ENCODE measurements at places on chromosomes 6 and 20.

GRCh38 chr6:162074641-162075275 is 652.8 kb downstream of the PRKN start:
- H3K4me1 ChIP-seq: no peaks in the 10 kb centered on the region
- H3K36me3 ChIP-seq: no peaks in the 10 kb centered on the region
- no peak overlapping the region for H3K4me3 ChIP-seq
- no peak overlapping the region for H3K27ac ChIP-seq
- H3K27me3 ChIP-seq: no peaks in the 10 kb centered on the region

DNA sequence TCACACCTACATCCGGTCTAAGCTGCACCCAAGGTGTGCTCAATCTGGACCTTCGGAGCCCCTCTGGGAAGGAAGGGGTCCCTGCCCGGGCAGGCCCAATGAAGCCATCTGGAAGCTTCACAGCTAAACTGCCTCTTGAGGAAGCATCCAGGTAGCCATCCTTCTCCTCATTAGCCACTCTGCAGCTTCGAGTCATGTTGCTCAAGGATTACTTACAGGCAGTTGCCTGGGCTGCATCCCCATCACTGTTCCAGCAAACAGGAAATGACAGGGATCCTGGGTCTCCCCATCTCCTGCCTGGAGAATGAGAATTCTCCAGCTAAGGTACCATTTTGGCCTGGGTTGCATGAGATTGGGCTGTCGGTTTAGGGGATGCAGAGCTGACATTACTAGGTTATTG is 91.7 kb downstream of the ERMARD start:
- H3K4me3 ChIP-seq: no peak overlapping the region
- peaks cover 56% of the 10 kb centered on the region for H3K27me3 ChIP-seq
- H3K4me1 ChIP-seq: no peaks in the 10 kb centered on the region
- peaks cover 2% of the 10 kb centered on the region for H3K36me3 ChIP-seq

DNA sequence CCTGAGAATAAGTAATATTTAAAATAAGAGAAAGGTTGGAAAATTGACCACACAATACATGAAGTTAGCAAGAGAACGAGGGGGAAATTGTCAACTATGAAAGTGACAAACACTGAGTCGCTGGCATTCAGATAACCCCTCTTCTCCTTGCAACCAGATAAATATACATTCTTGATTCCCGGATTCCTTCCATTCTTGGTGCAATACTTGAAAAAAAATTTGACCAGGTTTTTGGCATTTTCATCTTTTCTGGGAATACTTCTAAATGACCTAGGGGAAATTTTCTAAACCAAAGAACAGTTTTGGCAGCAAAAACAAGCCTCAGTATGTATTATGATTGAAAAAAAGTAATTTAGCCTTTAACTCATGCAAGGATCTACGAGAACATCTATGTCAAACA is 164.0 kb downstream of the PDE7B start:
- peaks cover 59% of the 10 kb centered on the region for H3K27me3 ChIP-seq
- no peak for DNase-seq
- no peak overlapping the region for H3K4me3 ChIP-seq
- no peak overlapping the region for H3K27ac ChIP-seq
- H3K36me3 ChIP-seq: no peaks in the 10 kb centered on the region
- no peaks in the 10 kb centered on the region for H3K4me1 ChIP-seq

- H3K27me3 ChIP-seq: no peaks in the 10 kb centered on the region
- H3K4me3 ChIP-seq: peak overlapping the region; percentile 91
Measured at GRCh38 chr20:33673114-33673409, 1.2 kb downstream of the NECAB3 start.

DNA sequence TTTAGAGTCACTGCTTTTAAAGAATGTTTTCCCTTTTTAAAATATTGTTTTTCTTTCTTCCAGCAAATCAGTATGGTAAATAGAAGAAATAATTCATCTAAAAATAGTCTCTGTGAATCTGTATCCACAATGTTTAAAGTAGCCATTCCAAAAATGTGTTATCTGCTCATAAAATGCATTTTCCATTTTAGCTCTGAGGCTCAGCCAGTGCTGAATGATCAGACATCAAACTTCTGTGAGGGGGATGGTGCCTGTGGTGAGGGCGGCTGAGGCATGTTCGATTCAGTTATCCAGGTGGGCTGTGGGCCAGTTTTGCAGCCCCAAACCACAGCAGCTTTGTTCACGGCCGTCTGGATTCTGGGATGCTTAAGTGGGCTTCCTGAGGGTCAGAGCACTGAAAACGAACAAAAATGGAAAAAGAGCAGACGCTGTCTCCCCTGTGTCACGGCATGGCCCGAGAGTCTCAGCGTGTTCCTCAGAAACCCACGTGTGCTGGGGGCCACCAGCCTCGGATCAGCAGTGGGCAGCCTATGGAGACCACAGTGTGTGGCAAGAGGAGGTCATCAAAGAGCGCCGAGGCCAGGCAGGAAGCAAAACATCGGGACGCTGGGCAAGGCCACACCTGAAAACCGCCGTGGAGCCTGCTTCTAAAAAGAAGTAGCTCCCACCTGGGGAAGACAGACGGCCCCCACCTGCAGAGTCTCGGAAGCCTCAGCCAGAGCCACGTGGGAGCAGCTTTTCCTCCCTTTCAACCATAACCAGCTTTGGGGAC is 134.9 kb upstream of the THBS2 start:
- H3K4me3 ChIP-seq: no peak overlapping the region
- H3K4me1 ChIP-seq: no peaks in the 10 kb centered on the region
- no peak overlapping the region for H3K27ac ChIP-seq
- no peak for DNase-seq
- H3K27me3 ChIP-seq: peaks cover 36% of the 10 kb centered on the region
- H3K36me3 ChIP-seq: no peaks in the 10 kb centered on the region

DNA sequence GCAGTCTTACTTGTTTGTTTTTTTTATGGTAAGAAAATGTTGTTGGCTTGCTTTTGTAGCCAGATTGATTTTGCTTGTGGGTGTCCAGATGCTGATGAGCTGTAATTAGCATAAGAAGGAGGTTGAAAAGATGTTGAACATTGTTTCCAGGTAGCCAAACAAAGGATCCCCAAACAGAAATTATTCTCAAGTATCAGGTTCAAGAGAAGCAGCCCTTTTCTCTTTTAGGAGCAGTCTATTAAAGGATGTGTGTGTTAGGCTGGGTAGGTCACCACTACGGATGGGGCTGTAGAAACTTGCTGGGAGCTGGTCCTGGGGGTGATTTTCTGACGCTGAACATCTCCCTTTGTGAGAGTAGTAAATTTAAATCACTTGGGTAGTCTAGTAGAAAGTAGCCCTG is 86.9 kb upstream of the VSTM2L start:
- no peak overlapping the region for H3K27ac ChIP-seq
- H3K4me3 ChIP-seq: no peak overlapping the region
- peaks cover 2% of the 10 kb centered on the region for H3K36me3 ChIP-seq

- H3K36me3 ChIP-seq: no peaks in the 10 kb centered on the region
- no peaks in the 10 kb centered on the region for H3K27me3 ChIP-seq
- H3K4me1 ChIP-seq: no peaks in the 10 kb centered on the region
- no peak for DNase-seq
Measured at GRCh38 chr6:146697921-146698320, 99.1 kb downstream of the ADGB start.

- no peak overlapping the region for H3K27ac ChIP-seq
- H3K4me1 ChIP-seq: no peaks in the 10 kb centered on the region
- H3K27me3 ChIP-seq: no peaks in the 10 kb centered on the region
- H3K4me3 ChIP-seq: no peak overlapping the region
- DNase-seq: no peak
- peaks cover 1% of the 10 kb centered on the region for H3K36me3 ChIP-seq
Measured at GRCh38 chr6:51678905-51679620, 408.4 kb downstream of the PKHD1 start.

- H3K4me1 ChIP-seq: peaks cover 10% of the 10 kb centered on the region
- no peak overlapping the region for H3K27ac ChIP-seq
- peaks cover 2% of the 10 kb centered on the region for H3K36me3 ChIP-seq
- H3K27me3 ChIP-seq: peaks cover 24% of the 10 kb centered on the region
- no peak overlapping the region for H3K4me3 ChIP-seq
Measured at GRCh38 chr6:166569206-166569605, 17.3 kb downstream of the RAMACL start.

DNA sequence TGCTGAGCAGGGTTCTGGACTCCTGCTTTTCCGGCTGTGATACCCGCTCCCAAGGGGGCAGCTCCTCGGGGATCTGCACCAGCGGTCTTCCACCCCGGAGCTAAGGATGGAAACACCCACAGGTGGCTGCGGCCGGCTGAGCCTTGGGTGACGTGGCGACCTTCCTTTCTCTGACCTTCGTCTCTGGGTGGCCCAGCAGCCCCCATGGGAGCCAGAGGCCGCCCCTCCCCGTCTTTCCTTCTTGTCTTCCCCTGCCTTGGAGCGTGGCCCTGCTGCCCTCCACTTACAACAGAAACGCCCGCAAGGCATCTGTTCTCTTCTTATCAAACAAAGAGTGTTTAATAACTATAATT is 405.7 kb downstream of the TAF4 start:
- H3K27ac ChIP-seq: no peak overlapping the region
- H3K4me3 ChIP-seq: no peak overlapping the region
- no peaks in the 10 kb centered on the region for H3K4me1 ChIP-seq
- H3K27me3 ChIP-seq: peaks cover 9% of the 10 kb centered on the region
- DNase-seq: no peak

DNA sequence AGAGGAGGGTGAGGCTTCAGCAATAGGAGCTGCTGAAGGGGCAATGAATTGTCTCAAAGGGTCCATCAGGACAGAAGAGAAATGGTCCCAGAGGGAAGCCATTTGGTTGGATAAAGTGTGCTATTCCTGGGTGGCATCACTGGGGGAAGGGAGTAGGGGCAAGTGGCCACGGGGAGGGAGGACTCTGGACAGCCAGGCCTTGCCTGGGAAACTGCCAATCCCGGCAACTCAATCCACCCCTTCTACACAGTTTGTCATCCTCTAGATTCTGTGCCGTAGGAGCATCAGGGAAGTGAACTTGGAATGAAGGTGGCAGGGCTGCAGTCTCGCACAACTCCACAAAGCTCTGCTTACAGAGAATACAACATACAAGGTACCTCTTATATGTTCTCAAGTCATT is 59.5 kb upstream of the RIPOR2 start:
- H3K27me3 ChIP-seq: no peaks in the 10 kb centered on the region
- H3K27ac ChIP-seq: peak overlapping the region; percentile 69
- peaks cover 3% of the 10 kb centered on the region for H3K36me3 ChIP-seq
- no peak overlapping the region for H3K4me3 ChIP-seq

DNA sequence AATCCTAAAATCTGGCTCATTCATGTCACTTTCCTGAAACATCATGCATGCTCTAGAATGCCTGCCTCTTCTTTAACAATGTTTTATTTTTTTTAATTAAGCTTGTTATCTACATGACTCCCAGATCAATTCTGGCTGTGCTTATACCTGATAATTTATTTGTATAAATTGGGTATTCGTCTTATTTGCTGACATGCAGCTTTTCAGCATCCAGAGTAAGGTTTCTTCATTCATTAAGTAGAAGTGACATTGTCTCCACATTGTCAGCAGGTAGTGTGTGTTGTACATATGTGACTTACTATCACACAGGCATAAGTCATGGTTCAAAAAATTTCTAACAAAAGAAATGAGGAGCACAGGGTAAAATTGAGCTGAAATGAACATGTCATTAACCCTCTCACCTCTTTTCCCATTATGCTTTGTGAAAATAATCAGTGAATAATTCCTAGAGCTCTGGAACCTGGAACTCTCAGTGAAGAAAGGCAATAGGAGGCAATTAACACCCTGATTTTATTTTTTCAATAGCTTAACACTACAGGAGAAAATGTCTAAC is 157.4 kb downstream of the OPRM1 start:
- H3K27me3 ChIP-seq: no peaks in the 10 kb centered on the region
- H3K27ac ChIP-seq: no peak overlapping the region
- no peak overlapping the region for H3K4me3 ChIP-seq
- H3K36me3 ChIP-seq: peaks cover 44% of the 10 kb centered on the region
- H3K4me1 ChIP-seq: peaks cover 63% of the 10 kb centered on the region

- peaks cover 11% of the 10 kb centered on the region for H3K4me1 ChIP-seq
- no peak for DNase-seq
- H3K27ac ChIP-seq: no peak overlapping the region
Measured at GRCh38 chr6:110414669-110415068, 706 bp downstream of the DDO start.

- no peak overlapping the region for H3K27ac ChIP-seq
- DNase-seq: no peak
- no peaks in the 10 kb centered on the region for H3K4me1 ChIP-seq
- no peaks in the 10 kb centered on the region for H3K27me3 ChIP-seq
- H3K36me3 ChIP-seq: peaks cover 2% of the 10 kb centered on the region
Measured at GRCh38 chr6:156016186-156016976, 560.7 kb upstream of the NOX3 start.

DNA sequence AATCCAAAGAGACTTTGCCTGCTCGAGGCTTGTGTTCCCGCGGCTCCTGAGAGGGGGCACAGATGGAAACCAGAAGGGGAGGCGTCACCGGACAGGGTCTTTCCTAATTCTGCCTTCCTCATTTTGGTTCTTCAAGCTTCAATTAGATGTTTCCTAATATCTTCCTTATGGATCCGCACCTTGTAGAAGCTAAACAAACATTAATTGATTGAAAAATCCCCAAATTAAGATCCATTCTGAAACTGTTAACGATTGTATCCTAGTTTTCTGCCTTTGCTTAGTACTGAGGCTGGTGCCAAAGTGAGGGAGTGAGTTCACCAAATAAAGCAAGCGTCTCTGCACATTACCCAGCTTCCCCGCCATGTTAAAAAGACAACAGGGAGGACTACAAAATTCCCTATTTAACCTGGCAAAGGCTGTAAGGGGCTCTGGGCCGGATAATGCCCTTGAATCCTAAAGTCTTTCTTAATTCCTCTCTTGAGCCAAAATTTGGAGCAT is 123.2 kb downstream of the GPX5 start:
- no peak overlapping the region for H3K27ac ChIP-seq
- H3K36me3 ChIP-seq: peaks cover 2% of the 10 kb centered on the region
- DNase-seq: no peak
- no peak overlapping the region for H3K4me3 ChIP-seq

GRCh38 chr6:101940391-101940790 is 546.9 kb downstream of the GRIK2 start:
- no peaks in the 10 kb centered on the region for H3K4me1 ChIP-seq
- no peak overlapping the region for H3K27ac ChIP-seq
- DNase-seq: no peak
- no peaks in the 10 kb centered on the region for H3K27me3 ChIP-seq
- H3K4me3 ChIP-seq: no peak overlapping the region

- H3K27me3 ChIP-seq: peaks cover 32% of the 10 kb centered on the region
- no peak overlapping the region for H3K27ac ChIP-seq
- peaks cover 14% of the 10 kb centered on the region for H3K4me1 ChIP-seq
- DNase-seq: no peak
- H3K4me3 ChIP-seq: no peak overlapping the region
- H3K36me3 ChIP-seq: peaks cover 6% of the 10 kb centered on the region
Measured at GRCh38 chr20:50187403-50188051, 3.1 kb upstream of the CEBPB start.

GRCh38 chr20:14764511-14765369 is 427.3 kb upstream of the FLRT3 start:
- H3K4me3 ChIP-seq: no peak overlapping the region
- no peaks in the 10 kb centered on the region for H3K4me1 ChIP-seq
- no peak overlapping the region for H3K27ac ChIP-seq
- H3K36me3 ChIP-seq: no peaks in the 10 kb centered on the region
- DNase-seq: no peak
- H3K27me3 ChIP-seq: no peaks in the 10 kb centered on the region

GRCh38 chr6:35569011-35569461 is 56.3 kb upstream of the TULP1 start:
- H3K4me3 ChIP-seq: no peak overlapping the region
- peak; percentile 10 for DNase-seq
- no peak overlapping the region for H3K27ac ChIP-seq
- H3K36me3 ChIP-seq: peaks cover 21% of the 10 kb centered on the region
- H3K27me3 ChIP-seq: peaks cover 14% of the 10 kb centered on the region
- no peaks in the 10 kb centered on the region for H3K4me1 ChIP-seq
